Fibroblast of villous mesenchyme (primary cell): ENCODE measurements at places on chromosomes 5 and 9.
A peak's percentile ranks its signal among the peaks of the same experiment; 100 is the strongest.

DNA sequence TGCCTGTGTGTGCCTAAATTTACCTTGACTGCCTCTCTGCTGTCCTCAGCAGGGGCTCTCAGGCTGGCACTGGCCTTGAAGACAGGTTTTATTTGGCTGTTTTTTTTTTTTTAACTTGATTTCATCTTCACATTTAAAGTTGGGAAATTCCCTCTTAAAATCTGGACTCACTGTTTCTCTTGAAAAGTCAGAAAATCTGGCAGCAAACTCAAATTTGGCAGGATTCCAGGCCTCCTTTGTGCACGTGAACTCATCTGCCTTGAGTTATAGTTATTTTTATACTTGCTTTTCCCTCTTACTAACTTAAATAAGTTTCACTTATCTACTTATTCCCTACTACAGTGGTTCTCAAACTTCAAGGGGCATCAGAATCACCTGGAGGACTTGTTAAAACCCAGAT is 118.4 kb upstream of the MAP3K1 start:
- DNase-seq = peak; percentile 57

GRCh38 chr5:104965006-104965405 is 1402.4 kb upstream of the NUDT12 start:
- DNase-seq = no peak

GRCh38 chr9:82180711-82181110 is 192.1 kb downstream of the SPATA31D1 start:
- no peak for DNase-seq

GRCh38 chr5:61467766-61468482 is 135.9 kb downstream of the ZSWIM6 start:
- DNase-seq = peak; percentile 78

GRCh38 chr9:87701491-87701890 is 24.4 kb upstream of the CTSL start:
- no peak for DNase-seq

- DNase-seq = no peak
Measured at GRCh38 chr9:127977009-127977883, 3.5 kb downstream of the EEIG1 start.

- peak; percentile 92 for DNase-seq
Measured at GRCh38 chr9:95753762-95754465, 121.6 kb upstream of the ERCC6L2 start.

DNA sequence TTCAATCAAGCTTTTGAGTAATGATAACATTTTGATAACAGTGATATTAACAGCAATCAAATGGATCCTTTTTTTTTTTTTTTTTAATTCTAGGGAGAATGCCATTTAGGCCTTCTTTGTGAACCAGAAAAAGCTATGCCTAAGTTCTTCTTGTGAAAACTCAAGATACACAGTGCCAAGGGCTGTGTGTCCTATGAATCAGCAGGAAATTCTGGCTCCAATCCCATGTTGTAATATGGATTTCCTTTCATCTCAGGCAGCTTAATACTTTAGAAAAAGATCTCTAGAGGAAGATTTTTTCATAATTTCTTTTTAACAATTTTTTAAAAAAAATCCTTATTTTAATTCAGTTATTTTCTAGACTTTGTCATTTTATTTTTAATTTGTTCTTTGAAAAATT is 96.1 kb downstream of the NUDT12 start:
- DNase-seq = peak; percentile 28

- DNase-seq = no peak
Measured at GRCh38 chr5:83510260-83510659, 38.7 kb downstream of the VCAN start.

DNA sequence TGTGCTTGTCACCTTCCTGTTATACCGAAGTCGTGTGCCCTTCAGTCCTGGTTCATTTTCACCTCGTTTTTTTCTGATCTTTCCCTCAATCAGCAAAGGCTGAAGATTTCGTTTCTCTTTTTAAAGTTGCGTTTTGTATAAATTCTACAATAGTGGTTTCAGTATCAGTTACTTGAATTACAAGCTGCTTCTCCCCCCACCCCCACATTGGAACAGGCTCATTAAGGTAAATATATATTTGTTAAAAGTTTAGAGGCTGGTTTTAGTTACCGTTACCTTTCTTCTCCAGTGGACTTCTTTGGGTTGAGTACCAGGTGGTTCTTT is 881 bp downstream of the SUB1 start:
- no peak for DNase-seq

DNA sequence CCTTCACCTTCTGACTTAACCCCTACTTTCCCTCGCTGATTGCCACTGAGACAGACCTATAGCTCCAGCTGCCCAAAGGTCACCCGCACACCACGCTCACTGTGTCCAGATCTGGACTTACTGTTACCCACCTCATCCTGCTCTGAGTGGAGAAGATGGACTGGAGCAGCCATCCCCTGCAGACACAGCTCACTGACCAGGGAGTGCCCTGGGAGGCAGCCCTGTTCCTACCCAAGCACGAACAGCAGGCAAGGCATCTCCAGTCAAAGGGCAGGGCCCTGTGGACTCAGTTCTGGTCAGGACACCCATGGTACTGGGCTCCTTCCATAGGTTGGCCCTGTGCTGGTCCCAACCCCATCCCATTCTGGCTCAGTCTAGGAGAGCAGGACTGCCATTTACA is 9.5 kb upstream of the BARX1 start:
- DNase-seq = no peak

DNA sequence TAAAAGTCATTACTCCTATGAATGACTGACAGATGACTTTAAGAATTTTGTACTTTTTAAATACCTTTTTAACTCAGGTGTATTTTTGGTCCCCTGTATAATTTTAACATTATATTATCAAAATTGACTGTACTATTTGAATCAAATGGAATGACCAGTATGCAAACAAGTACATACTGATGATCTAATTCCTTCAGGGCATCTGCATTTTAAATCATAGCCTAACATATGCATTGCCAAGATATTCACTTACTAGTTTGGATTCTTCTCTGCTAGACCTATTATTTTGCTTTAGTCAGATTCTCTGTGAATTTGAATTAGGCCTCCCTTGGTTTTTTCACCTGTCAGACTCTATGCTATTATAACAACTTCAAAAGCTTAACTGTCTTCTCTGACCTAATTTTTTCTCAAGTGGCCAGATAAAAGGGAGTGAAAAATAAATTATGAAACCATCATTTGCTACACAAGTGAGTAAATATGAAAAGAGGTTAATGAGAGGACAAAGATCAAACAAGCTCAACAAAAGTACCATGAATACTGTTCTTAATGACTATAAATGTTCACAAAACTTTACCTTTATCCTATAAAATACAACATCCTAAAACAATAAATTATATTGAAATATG is 1505.2 kb upstream of the CDH9 start:
- DNase-seq = no peak

- DNase-seq = no peak
Measured at GRCh38 chr5:168447808-168448207, 38.5 kb upstream of the RARS1 start.

DNA sequence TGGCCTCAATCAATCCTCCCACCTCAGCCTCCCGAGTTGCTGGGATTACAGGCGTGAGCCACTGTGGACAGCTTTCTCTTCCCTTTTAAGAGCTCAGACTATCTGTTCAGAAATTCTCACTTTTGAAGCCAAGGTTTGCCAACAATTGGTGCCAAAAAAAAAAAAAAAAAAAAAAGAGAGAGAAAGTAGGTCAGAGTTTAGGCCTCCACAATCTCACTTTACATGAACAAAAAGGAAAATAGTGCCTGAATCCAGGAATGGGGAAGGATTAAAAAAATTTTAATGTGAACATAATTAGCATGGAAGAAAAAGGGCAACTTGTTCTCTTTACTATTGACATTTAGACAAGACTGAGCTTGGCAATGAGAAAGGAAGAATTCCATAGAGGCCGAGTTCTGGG is 94.1 kb downstream of the NSG2 start:
- no peak for DNase-seq

DNA sequence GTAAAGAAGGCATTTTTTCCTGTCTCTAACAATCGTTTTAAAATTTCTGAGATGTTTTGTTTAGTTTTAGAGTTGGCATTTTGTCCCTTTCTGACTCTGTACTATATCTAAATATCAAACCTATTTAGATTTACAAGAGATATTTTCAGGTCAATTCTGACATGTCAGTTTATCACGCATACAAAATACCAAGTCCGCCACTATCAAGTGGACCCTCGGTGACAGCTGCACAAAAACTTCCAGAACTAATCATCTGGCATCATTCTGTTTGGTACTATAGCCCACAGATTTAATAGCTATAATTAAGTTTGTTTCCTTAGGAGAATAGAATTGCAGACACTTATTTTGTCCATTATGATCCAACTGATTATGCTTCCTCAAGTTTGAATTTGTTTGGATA is 1278.2 kb downstream of the CDH12 start:
- DNase-seq = no peak

DNA sequence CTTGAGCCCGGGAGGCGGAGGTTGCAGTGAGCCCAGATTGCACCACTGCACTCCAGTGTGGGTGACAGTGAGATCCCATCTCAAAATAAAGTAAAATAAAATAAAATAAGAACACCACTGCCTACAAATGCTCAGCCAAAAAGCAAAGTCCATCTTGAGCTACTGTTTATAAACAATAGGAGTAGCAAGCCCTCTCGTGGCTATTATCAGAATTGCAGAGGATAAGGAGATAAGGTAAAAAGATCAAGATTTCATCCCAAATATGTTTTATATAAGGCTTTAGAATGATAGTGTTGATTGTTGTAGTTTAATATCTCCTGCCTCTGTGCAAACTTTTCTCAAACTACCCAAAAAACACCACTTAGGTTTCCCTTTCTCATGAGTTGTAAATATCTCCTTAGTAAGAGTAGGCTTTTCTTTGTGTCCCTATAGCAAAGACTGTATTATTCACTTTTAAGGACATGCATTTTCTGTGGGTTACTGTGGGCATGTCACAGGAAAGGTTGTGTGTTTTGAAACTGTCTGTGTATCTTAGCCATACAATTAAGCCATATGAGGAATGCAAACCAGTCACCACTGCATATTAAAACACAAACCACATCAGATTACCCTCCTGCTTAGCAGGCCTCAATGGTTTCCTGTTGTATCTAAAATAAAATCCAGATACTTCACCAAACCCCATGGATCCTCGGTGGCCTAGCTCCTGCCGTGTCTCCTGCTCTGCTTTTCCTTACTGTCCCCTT is 31.8 kb upstream of the CKS2 start:
- DNase-seq = peak; percentile 72

GRCh38 chr5:174945853-174946252 is 221.5 kb downstream of the MSX2 start:
- DNase-seq = no peak

DNA sequence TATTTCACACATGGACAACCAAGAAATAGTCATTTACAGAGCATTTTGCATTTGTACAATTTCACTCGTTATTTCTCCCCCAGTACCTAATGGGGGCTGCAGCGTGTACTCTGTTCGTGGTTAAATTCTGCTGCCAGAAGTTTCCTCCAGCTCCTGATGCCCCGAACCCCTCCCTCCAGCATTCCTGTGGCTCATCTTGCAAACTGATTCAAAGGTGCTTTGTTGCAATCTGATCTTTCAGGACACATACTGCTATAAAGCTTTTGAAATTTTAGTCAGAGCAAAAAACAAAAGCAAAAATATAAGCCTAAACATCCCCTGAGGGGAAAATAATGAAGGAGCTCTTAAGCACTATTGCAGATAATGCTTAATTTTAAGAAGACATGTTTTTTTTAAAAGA is 27.7 kb downstream of the UBLCP1 start:
- peak; percentile 59 for DNase-seq
